ENCODE measurements at places on chromosomes 13 and 19.

DNA sequence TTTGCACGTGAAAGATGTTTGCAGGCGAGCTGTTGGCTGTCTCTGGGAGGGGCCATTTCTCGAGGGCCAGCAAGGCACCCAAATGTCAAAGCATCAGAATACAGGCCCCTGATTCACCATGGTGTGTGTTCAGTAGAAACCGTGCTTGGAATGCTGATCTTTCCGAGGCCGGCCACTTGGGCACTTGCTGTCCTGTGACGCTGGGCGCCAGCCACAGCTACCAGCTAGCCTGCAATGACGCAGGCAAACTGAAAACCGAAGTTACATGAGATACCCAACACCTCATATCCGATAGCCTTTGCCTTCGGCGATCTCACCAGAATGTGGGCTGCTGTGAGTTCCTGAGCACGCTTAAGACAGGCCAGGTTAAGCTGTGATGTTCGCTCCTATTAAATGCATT is 12.0 kb downstream of the THOP1 start:
- no peak for DNase-seq

DNA sequence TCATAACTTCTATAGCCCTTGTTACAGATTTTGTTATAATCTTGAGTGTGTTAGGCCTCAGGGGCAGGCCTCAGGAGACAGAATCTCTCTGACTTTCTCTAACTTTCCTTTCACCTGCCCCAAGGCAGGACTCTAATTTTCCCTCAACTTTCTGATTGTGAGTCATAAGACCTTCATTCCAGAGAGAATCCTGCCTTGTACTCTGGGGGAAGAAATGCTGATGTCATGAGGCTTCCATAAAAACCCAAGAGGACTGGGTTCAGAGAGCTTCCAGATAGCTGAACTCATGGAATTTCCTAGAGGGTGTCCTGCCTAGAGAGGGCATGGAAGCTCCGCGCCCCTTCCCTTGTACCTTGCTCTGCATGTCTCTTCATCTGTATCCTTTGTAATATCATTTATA is 5.3 kb upstream of the KBTBD6 start:
- no peak for DNase-seq

DNA sequence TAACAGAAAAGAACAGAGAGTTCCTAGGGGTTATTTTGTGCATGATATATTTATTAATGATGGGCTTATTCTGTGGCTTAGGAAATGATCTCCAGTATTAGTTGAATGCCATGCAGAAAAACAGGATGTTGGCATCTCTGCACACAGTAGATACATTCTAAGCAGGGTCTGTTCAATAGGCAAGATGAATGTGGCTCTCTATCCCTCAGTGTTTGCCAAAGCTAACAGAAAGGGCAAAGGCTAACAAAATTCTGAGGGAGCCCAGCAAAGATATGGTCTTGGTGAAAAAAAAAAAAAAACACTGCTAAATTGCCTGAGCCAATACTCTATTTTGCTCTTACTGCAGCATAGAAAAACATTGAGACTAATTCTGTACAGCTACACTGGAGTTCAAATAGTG is 1095.8 kb downstream of the UQCRFS1 start:
- DNase-seq, result no peak

- DNase-seq, result no peak
These were observed 17.5 kb downstream of the MIPEP start for GRCh38 chr13:23871616-23872220.

DNA sequence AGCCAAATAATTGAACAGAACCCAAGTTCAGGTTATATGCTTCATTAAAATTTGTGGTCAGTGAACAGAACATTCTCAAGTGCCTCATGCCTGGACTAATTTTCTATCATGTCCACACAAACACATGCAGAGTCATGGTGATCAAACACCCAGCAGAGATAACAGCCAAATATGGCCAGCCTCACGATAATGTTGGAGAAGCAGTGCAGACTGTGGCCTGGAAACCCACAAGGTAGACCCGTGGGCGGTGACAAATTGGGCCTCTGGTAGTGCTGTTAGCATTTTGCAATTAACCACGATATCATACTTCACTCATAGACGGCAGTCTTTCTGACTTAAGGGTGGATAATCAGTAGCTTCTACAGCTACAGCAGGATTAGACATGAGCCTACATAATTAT is 35.0 kb upstream of the VWA8 start:
- DNase-seq, result no peak

DNA sequence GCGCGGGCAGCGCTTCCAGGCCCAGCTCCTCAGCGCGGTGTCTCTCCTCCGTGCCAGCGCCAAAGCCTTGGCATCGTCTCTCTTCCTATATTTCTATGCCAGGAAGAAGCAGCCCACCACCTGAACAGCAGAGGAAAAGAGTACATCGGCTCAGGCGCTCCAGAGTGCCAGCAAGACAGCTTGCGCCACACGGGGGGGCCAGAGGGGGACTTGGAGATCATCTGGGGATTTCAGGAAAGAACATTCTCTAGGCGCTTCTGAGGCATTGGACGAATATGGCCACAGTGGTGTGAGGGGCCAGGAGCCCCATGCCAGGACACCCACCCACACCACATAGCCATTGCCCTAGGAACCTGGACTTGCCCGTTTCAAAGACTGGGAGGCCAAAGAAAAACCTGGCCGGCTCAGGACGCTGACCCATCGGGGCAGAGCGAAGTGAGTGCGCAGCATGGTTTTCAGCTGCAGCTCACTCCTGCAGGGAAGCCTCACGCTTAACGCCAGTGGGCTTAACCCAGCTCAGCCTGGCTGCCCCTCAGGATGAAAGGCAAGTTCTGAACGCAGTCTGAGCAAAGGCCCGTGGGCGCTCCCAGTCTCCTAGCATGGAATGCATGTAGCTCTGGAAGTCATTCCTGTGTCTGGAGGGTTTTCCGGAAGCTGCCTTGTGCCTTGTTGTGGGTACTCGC is 62.1 kb downstream of the GGACT start:
- no peak for DNase-seq

- no peak for DNase-seq
These were observed 11.8 kb upstream of the DIAPH3 start for GRCh38 chr13:60175571-60175970.

DNA sequence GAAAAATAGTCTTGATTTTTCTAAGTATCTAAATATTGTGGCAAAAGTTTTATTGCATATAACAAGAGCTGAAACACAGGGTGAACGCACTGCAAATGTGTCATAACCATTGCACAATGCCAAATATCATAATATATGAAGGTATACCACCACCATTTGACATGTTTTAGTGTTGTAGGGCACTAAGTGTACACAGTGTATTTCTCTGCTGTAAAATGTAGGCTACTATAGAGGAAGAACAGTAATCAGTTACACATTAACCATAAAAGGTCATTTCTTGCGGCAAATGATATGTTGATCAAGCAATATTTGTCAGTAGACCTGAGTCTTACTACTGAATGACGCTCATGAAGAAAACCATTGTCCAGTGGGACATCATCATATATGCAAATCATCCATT is 18.3 kb upstream of the KLF5 start:
- no peak for DNase-seq

DNA sequence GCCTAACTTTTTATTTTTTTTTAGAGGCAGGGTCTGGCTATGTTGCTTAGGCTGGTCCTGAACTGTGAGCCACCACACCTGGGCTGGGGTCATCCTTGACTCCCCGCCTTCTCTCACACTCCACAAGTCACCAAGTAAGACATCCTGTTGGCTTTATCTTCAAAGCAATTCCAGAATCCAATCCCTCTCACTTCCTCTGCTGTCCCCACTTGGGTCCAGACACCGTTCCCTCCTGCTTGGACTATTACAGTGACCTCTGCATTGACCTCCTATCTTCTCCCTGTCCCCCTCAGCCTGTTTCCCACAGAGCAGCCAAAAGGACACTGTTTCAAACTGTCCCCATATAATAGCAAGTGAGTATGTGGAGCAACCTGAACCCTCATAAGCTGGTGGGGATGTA is 4.7 kb upstream of the GNG8 start:
- no peak for DNase-seq

- peak; percentile 94 for DNase-seq
These were observed at the start of gene FBXW9 for GRCh38 chr19:12696366-12697335. Gene FBXW9 (minus strand): TSS chr19:12696631. CDS start chr19:12696581, 50 bp downstream.

DNA sequence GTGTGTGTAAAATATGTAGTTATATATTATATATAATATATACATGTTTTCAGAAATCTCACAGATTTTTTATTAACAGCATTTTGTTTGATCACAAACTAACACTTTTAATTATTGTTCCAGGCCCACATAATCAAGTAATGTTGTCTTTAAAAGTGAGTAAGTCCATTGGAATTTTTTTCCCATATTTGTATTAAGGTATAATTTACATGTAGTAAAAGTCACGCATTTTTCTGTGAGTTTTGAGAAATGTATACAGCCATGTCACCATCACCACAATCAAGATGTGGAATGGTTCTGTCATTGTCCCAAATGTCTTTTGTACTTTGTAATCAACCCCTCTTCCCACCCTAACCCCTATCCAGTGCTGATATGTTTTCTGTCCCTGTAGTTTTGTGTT is 120.0 kb upstream of the RFC3 start:
- DNase-seq, result no peak

GRCh38 chr13:30116379-30116778 is 191.0 kb downstream of the KATNAL1 start:
- no peak for DNase-seq

DNA sequence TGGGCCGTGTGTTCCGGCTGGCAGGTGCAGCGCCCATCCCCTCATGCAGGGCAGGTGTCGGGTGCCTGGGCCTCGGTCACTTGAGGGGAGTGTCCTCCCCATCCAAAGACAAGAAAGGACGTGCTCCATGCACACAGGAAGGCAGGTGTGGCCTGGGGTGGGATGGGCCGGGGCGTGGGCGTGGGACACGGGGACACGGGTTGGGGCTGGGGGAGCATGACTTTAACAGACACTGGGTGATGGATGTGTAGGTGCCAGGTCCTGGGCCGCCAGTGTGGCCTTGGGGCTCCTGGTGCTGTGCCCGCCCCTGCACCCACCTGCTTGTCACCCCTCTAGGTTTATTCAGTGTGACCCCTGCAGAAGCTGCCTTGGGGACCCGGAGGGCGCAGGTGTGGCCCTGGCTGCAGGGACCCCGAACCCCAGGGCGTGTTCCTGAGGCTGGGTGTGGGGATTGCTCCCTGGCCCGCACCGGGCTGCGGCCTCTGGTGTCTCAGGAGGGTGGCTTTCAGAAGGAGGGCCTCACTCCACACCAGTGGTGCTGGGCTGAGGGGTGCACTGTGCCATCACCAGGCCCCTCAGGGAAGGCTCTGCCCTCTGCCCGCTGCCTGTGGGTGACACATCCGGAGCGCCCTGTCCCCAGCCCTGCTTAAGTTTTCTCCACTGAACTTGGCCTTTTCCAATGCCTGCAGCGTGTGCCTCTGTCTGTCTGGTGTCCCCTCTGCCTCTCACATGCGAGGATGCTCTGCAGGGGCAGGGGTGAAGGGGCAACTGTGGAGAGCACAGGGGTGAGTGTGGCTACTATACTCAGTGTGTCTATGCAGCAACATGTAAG is 5.2 kb downstream of the TMEM255B start:
- no peak for DNase-seq

DNA sequence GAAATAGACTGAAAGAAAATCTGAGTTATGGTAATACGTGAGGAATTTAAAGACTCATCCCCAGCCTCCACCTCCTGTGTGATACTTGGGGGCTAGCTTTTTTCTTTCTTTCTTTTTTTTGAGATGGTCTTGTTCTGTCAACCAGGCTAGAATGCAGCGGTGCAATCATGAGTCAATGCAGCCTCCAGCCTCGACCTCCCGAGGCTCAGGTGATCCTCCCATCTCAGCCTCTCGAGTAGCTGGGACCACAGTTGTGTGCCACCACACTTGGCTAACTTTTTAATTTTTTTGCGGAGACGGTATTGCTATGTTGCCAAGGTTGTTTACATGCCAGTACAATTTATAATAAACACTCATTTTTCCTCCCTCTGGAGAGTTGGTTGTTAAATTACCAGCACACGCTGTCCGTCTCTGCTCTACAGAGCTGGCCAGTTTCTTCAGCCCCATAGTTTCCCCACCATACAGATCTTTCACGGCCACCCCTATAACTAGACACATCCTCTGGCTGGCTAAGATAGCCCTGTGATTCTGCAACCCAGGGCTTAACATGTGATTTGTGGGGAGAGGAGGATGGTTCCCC is 4.8 kb downstream of the TNFSF9 start:
- DNase-seq, result no peak

GRCh38 chr13:48750588-48751383 is 97.1 kb downstream of the CYSLTR2 start:
- DNase-seq, result no peak

DNA sequence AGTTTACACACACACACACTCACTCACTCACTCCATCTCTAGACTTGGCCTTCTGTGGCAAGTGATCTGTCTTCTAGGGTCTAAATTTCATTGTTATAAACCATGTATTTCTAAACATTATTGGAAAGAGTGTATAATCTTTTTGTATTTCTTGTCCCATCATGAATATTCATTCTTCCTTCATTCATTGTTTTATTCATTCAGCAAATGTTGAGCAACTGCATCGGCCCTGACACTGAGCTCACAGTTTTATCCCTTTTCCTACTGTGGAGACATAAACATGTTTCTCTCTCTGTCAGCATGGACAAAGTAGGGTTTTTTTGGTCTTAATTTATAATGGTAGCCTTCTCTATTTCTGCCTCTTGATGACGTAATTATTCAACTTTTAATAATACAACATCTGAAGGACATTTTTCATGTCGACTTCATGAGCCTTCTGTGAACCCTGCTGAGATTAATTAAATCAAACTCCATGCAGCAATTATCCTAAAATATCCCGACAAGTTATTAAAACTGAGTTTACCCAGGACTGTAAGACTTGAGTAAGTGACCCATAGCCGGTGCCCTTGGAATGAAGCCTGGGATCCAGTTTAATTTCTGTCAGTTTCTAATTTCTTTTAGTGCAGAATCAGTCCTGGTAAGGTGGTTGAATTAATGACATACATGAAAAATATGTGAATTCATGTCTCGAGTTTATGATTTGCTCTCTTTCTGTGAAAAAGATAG is 7.3 kb downstream of the SPATA13 start:
- DNase-seq, result no peak

DNA sequence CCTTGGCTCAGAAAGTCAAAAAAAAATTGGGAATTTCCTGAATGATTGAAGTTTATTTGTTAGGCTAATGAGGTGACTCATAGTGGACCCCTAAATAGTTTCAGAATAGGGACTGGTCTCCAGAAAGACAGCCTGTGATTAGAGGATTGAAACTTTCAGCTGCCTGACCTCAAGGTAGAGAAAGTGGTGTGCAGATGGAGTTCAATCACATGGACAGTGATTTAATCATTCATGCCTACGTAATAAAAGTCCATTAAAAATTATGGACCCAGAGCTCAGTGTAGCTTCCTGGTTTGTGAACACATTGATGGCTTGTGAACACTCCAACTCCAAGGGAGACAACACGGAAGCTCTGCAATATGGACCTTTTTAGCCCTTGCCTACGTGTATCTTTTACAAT is 533.2 kb upstream of the PCDH9 start:
- no peak for DNase-seq

- DNase-seq, result no peak
These were observed 3.5 kb downstream of the TMEM150B start for GRCh38 chr19:55321466-55322137.

- peak; percentile 67 for DNase-seq
These were observed at the start of gene PRKD2 for GRCh38 chr19:46717034-46717715. Gene PRKD2 (minus strand): TSS chr19:46717114. CDS start chr19:46716370, 744 bp downstream.
